ENCODE measurements at places on chromosomes 4 and X.

GRCh38 chr4:33429971-33430370 lies 2709.8 kb downstream of the PCDH7 start:
- no peak for DNase-seq

- no peak for DNase-seq
Observed at GRCh38 chr4:122602277-122603142, 18.4 kb downstream of the IL21 start.

DNA sequence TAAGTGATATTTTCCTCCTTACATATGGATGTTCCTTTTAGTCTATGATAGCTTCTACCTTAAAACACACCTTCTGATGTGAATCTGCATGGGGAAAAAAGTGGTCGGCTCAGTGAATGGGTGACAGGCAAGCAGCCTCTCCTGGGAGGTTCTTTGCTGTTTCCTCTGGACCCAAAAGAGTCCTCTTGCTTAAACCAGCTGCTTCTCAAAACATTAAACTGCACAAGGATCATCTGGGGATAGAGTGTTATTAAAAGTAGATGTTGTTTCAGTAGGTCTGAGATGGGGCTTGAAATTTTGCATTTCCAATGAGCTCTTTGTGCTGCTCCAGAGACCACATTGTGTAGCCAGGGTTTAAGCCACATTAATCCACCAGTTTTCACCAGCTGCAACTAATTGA lies 452.9 kb downstream of the IL1RAPL1 start:
- no peak for DNase-seq

GRCh38 chr4:26288355-26288909 lies 32.4 kb upstream of the RBPJ start:
- no peak for DNase-seq

DNA sequence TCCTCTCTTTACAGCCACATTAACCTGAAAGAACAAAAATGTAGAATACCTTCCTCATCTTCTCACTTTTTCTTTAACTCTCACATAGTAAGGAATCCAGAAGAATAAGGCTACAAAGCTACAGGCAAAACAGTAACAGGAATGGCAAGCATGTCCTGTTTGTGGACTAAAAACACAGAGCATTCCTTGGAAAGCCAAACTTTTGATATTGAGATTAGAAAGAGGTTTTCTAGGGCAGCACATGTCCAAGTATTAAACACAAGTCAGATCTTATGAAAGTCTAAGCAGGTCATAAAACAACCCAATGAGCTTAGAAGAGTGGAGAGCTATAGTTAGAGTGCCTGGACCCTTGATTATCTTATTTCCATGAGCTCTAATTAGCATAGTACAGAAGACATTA lies 58.2 kb upstream of the FAM9C start:
- DNase-seq, result no peak

DNA sequence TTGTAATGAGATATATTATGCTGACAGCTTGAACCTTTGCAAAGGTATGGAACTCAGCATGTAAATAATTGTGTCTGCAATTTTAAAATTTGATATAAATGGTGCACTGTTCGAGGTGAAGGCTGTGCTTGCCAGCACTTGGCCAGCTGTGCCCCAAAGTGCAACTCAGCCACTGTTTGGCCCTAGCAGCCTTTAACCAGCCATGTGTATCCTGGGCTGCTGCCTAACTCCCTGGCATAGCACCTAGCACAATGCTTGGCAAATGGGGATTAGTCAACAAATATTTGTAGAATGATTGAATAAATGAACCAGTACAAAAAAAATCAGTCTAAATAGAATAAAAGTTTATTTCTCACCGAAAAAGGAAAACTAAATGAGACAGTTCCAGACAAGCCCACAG lies 83.8 kb upstream of the ZIC3 start:
- DNase-seq, result no peak

- DNase-seq, result no peak
Observed at GRCh38 chrX:15221321-15221720, 48.6 kb downstream of the ASB9 start.

GRCh38 chrX:38220024-38220414 lies 652 bp downstream of the SRPX start:
- DNase-seq, result no peak

- no peak for DNase-seq
Observed at GRCh38 chrX:8738588-8739189, 6.8 kb upstream of the ANOS1 start.

DNA sequence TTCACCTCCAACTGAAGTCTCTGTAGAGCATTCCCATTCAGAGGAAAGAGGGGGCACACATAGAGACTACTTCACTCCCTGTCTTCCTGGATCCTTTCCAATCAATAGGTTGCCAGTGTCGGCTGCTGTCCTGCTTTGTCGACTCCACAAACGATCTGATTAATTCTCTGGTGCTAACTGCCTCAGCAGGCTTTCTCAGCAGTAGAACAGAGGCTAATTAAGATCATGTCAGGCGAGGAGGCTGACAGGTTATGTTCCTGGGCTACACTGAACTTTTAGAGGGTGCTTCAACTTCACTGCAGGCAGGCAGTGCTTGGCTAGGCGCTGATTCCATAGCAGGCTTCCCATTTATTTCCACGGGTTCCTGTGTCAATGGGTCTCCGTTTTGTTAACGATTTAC lies 79.2 kb downstream of the GRIA3 start:
- DNase-seq, result no peak

DNA sequence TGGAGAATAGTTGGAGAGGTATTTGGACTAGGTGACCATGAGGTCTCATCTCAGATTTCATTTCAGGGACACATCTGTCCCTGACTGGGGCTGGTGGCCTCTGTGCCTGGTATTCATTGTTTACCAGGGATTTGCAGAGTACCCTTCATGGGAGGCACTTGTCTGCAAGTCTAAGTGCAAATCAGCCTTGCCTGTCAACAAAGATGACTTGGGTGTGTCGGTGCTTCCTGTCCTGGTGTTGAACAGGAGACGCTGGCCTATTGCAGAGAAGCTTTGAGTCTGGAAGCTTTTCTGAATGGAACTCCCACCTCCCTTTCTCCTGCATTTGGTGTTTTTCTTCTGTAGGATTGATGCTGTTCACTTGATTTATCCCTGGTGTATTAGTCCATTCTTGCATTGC lies 104.1 kb downstream of the TNIP2 start:
- no peak for DNase-seq

GRCh38 chr4:72375073-72375736 lies 193.8 kb downstream of the ADAMTS3 start:
- no peak for DNase-seq

GRCh38 chr4:139564502-139564901 lies 8.5 kb upstream of the SETD7 start:
- DNase-seq, result no peak

- DNase-seq, result no peak
Observed at GRCh38 chr4:181753207-181753606, 490.0 kb upstream of the TENM3 start.

DNA sequence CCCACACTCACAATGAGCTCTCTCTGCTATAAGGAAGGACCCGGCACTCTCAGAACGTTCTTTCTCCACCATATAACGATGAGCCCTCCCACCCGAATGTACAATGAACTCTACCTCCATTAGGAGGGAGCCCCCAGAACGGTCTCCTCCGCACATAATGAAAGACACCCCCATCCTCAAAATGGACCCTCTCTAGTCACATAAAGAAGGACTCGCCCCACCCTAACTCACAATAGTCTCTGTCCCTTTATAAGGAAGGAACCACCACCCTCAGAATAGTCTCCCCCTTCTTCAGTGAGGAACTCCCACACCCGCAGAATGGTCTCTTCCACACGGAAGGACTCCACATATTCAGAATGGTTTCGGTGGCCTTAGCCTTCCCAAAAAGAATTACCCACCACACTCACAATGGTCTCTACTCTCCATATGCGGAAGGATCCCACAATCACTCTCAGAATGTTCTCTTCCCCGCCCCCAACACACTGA lies 477 bp downstream of the SLC35A2 start:
- DNase-seq, result no peak

GRCh38 chr4:188812644-188813043 lies 673.4 kb downstream of the TRIML1 start:
- DNase-seq, result no peak

DNA sequence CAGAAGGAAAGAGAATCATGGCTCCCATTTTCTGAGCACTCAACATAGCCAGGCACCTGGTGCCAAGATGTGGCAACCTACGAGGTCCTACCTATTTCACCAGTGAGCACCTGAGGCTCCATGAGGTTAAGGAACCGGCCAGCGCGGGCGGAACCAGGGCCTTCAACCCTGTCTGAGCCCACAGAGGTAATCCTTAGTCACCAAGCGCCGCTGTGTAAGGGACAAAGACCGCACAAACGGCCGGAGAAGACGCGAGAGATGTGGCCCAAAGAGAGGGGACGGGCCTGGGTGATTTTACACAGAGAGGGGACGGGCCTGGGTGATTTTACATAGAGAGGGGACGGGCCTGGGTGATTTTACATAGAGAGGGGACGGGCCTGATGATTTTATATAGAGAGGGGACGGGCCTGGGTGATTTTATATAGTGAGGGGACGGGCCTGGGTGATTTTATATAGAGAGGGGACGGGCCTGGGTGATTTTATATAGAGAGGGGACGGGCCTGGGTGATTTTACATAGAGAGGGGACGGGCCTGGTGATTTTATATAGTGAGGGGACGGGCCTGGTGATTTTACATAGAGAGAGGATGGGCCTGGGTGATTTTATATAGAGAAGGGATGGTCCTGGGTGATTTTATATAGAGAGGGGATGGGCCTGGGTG lies 114.2 kb downstream of the SMIM20 start:
- DNase-seq, result no peak

- no peak for DNase-seq
Observed at GRCh38 chr4:57355101-57355665, 245.0 kb upstream of the IGFBP7 start.

- DNase-seq, result no peak
Observed at GRCh38 chr4:182749667-182750167, 167.5 kb downstream of the DCTD start.

DNA sequence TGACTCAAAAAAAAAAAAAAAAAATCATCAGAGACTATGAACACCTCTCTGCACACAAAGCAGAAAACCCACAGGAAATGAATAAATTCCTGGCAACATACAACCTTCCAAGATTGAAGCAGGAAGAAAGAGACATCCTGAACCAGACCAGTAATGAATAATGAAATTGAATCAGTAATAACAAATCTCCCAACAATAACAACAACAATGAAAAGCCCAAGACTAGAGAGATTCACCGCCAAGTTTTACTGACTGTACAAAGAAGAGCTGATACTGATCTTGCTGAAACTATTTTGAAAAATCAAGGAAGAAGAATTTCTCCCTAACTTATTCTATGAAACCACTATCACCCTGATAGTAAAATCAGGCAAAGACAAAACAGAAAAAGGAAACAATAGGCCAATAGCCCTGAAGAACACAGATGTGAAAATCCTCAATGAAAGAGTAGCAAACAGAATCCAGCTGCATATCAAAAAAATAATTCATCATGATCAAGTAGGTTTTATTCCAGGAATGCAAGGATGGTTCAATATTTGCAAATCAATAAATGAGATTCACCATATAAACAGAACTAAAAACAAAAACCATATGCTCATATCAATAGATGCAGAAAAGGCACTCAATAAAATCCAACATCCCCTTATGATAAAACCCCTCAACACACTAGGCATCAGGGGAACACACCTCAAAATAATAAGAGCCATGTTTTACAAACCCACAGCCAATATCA lies 31.0 kb upstream of the PLK4 start:
- no peak for DNase-seq

DNA sequence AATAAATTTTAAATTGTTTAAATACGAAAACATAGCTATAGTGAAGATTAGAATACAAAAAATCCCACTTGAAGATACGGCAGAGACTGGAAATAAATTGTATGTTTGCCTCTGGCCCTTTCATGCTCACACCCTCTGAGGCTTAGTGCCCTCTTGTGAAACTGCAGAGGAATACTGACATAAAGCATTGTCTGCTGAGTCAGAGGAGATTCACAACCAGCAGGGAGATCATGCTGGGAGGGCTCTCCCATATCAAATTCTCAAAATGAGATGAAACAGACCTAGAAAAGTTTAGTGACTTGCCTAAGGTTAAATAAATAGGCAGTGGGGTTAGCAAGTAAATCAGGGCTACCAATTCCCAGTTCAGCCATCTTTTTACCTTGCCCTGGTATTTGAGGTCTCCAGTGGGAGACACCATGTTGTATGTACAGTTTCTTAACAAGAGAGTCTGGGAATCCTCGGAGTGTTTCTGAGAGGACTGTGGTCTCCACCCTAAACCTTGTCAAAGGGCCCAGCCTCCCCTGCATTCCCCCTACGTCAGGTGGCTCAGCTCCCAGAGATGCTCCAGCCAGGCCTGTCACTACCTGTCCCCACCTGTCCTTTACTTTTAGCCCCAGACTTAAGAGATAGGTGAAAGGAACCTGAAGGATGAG lies 581.4 kb upstream of the DIPK2B start:
- no peak for DNase-seq

GRCh38 chr4:8387615-8388527 lies 52.7 kb downstream of the ACOX3 start:
- no peak for DNase-seq

GRCh38 chrX:71493111-71493613 lies 39.7 kb upstream of the OGT start:
- DNase-seq, result no peak

GRCh38 chrX:23631136-23631535 lies 36.2 kb upstream of the PRDX4 start:
- no peak for DNase-seq

DNA sequence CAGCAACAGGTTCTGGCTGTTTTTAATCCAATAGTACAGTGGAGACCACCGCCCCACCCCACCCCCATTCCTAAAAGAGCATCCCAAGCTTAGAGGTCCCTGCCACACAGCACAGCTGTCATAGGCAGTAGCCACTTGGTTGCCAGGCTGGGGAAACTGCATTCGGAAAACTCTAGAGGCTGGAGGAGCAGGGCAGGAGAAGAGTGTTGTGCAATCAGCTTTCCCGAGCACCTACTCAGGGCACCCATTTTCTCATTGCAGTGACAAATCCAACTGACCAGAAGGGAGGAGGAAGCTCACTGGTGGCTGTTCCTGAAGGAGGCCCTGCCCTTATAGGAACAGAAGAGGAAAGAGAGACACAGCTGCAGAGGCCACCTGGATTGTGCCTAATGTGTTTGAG lies 1.1 kb downstream of the CXCL1 start:
- DNase-seq, result no peak

DNA sequence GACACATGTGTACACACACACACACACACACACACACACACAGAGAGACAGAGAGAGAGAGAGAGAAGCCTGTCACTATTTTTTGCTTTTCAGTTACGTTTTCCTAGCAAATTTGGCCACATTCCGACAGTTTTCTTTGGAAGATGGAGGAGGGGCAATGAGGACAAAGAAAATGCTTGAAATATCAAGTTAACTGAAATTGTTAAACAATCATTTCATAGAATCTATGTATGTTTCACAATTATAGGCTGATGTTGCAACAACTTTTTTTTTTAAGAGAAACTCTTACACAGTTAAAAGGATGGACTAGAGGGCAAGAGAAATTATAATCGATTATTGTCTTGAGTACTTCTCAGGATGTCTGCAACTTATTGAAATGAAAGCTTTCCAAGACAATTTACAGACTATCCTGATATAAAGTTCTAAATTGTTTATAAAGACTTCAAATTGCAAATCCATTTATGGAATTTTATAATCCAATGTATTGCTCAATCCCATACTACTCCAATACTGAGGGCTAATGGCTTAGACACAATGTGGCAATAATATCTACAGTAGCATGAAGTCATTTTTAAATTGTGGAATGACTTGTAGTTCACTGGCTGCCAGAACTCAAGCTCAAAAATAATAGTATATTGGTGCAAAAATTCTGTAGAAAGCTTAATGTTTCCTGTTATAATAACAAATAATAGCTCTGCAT lies 647.0 kb upstream of the PCDH7 start:
- DNase-seq, result no peak

Data from stimulated activated CD8-positive, alpha-beta memory T cell treated with anti-CD3 and anti-CD28 coated beads, Interleukin-7, amount 100 ng/mL, for 1 hour (primary cell).